ENCODE measurements at places on chromosomes 11 and 22.

DNA sequence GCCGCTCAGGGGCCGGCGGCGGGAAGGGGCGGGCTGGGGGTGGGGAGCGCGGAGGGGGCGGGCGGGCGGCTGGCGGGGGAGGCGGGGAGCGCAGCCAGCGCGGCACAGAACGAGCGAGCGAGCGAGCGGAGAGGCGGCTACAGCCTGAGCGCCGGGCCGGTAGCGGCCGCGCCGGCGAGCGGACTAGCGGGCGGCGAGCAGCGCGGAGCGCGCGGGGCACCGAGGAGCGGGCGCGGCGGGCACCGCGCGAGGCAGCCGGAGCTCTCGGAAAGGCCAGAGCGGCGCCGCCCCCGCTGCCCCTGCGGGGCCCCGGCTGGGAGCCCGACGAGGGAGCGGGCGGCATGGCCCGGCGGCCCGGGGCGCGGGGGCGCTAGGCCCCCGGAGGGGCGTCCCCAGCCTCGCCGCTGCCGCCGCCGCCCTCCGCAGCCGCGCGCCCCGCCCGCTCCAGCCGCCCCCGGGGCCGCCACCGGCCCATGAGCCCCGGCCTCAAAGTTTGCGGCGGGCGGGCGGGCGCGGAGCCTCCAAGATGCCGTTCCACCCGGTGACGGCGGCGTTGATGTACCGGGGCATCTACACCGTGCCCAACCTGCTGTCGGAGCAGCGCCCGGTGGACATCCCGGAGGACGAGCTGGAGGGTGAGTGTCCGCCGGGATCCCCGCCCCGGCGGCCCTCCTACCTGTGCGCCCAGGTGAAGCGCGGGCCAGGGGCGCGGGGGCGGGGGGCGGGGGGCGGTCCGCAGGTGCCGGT is at the start of gene CABP7:
Gene CABP7, plus strand, starts transcription at position 105 of the 747 bp plus-strand sequence. Its CDS starts 422 bp downstream, at position 527.
- H3K36me3 ChIP-seq = no peaks in the 10 kb centered on the region
- DNase-seq = no peak
- H3K27ac ChIP-seq = no peak within 1 kb of the TSS

DNA sequence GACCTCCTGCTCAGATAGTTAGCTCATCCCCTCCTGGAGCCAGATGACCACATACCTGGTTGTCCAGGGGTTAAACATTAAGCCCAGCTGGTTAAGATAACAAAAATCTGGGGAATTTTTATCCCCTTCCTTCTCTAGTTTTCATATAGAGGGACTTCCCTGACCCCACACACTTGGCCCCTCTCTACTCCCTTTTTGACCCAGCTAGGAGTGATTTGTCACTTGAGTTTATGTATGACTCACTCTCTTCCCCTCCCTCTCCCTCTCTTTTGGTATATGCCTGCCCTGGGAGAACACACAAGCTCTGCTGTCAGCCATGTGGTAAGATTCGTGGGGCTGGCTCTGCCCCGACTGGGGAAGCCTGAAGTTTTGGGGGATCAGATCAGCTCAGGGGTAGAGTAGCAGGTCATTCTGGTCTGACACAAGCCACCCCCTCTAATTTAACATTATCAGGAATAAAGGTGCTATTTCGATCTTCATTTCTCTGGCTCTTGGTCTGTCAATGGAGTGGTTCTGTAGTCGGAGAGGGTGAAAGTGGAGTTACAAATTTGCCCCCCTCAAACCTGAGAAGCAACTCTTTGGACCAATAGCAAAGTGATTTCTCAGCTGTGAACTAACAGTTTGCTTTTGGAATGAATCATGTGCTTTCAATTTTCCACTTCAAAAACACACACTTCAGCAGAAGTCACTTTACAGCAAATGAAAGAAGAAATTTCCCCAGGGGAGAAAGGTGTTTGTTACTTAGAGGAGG is 415.3 kb upstream of the CADM1 start:
- H3K27ac ChIP-seq = no peak overlapping the region
- no peaks in the 10 kb centered on the region for H3K36me3 ChIP-seq
- no peaks in the 10 kb centered on the region for H3K4me1 ChIP-seq
- no peaks in the 10 kb centered on the region for H3K27me3 ChIP-seq
- no peak for DNase-seq

DNA sequence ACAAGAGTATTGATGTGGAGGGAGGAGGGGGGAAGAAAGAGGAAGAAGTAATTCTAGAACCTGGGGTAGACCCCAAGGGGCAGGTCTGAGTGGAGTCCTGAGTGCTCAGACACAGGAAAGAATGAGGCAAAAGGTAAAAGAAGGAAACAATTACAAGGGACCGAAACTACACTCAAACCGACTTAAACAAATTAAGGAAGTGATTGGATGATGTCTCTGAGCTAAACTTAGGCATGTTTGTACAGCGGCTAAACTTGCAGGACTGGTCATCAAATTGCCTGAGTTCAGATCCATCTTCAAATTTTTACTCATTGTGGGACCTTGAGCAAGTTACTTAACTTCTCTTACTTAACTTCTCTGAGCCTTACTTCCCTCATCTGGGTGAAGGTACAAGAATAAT is 86.3 kb upstream of the LRRC55 start:
- no peaks in the 10 kb centered on the region for H3K36me3 ChIP-seq
- H3K27ac ChIP-seq = no peak overlapping the region
- DNase-seq = no peak
- no peaks in the 10 kb centered on the region for H3K4me1 ChIP-seq
- H3K27me3 ChIP-seq = no peaks in the 10 kb centered on the region

DNA sequence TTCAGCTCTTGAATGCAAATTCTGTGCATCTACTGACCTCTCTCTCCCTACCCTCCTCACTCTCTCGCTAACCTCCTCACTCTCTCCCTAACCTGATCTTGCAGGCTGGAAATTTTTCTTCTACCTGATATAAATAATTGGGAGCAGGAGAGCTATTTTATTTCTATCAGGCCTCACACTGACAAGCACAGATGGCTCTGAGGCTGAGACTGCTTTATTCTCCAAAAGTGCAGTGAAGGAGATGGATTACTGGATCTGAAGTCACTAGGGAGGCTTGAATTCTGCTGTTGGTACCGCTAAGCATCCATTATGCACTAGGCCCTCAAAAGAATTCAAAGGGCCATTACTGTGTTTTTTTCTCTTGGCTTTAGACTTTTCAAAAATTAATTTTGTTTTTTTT is 19.4 kb upstream of the LDHA start:
- H3K4me3 ChIP-seq = no peak overlapping the region
- H3K4me1 ChIP-seq = no peaks in the 10 kb centered on the region
- no peaks in the 10 kb centered on the region for H3K27me3 ChIP-seq
- DNase-seq = no peak

DNA sequence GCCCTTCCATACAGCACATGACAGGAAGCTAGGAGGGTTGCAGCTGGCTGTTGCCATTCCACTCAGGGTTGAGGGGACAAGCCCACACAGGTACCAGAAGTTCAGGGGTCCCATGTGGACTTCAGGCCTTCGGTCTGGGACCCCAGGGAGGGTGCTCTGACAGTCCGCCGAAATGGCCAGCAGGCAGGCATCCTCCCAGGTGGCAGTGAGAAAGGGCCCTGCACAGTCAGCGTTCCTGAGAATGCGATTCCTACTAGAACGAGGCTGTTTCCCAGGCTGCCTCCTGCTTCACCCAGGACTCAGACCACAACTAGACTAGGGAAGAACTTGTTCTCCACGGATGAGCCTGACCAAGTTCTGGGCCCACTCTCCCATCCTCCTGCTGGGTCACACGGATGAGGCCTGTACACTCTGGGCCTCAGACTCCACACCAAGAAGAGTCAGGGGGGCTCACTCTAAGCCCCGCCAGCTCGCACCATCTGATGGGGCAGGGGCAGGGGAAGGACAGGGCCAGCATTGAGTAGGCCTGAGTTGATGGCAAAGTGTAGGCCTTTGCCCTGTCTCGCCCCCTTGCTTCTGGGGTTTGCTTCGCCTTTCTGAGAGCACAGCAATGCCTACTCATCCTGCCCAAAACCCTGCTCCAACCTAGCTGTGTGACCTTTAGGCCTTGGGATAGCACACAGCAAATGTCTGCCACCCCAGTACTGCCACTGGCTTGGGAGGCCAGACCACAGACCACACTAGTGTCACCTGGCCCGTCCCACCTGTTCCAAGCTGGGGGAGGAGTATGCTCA is 14.0 kb downstream of the KCNQ1OT1 start:
- H3K27me3 ChIP-seq = no peaks in the 10 kb centered on the region
- DNase-seq = no peak
- no peaks in the 10 kb centered on the region for H3K36me3 ChIP-seq
- peaks cover 36% of the 10 kb centered on the region for H3K4me1 ChIP-seq
- H3K4me3 ChIP-seq = no peak overlapping the region

DNA sequence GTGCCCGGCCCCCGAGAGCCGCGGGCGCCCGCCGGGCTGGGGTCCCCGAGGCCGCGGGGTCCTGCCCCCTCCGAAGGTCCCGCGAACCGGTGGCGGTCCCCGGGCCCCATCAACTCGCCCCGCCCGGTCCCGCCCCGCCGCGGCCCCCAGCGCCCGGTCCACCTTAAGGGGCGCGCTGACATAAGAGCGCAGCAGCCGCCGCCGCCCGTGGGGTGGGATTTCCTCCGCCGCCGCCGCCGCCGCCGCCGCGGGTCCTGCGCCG is at the start of gene ZDHHC8:
Gene ZDHHC8, plus strand, starts transcription at position 208 of the 262 bp plus-strand sequence. CDS start 144 bp downstream, outside the sequence.
- DNase-seq = no peak
- H3K27me3 ChIP-seq = no peaks in the 10 kb centered on the region
- H3K4me1 ChIP-seq = peaks cover 54% of the 10 kb centered on the region
- H3K27ac ChIP-seq = peak within 1 kb of the TSS; percentile 89
- peak within 1 kb of the TSS; percentile 100 for H3K4me3 ChIP-seq
- peaks cover 5% of the 10 kb centered on the region for H3K36me3 ChIP-seq

GRCh38 chr11:69894181-69894611 is 75.0 kb upstream of the FGF3 start:
- DNase-seq = no peak
- H3K27me3 ChIP-seq = no peaks in the 10 kb centered on the region
- H3K36me3 ChIP-seq = no peaks in the 10 kb centered on the region
- no peak overlapping the region for H3K27ac ChIP-seq
- no peak overlapping the region for H3K4me3 ChIP-seq
